SIG-M5 (cell line): ENCODE measurements at places on chromosomes 12 and 14.

DNA sequence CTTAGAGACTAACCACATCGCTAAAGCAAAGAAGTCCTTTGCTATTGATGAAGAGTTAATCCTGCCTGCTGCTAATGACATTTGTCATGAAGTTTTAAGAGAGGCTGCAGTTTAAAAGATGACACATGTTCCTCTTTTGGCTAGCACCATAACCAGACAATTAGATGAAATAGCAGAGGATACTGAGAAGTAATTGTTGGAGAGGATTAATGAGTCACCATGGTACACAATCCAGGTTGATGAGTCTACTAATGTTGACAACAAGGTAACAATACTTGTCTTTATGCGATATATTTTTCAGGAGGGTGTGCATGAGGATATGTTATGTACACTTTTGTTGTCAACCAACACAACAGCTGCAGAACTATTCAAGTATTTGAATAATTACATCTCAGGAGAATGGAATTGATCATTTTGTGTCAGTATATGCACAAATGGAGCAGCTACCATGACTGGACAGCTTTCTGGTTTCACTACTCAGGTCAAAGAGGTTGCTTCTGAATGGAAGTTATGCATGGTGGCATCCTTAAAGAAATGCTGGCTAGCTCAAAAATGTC is 56.7 kb downstream of the LRRIQ1 start:
- DNase-seq, result no peak

DNA sequence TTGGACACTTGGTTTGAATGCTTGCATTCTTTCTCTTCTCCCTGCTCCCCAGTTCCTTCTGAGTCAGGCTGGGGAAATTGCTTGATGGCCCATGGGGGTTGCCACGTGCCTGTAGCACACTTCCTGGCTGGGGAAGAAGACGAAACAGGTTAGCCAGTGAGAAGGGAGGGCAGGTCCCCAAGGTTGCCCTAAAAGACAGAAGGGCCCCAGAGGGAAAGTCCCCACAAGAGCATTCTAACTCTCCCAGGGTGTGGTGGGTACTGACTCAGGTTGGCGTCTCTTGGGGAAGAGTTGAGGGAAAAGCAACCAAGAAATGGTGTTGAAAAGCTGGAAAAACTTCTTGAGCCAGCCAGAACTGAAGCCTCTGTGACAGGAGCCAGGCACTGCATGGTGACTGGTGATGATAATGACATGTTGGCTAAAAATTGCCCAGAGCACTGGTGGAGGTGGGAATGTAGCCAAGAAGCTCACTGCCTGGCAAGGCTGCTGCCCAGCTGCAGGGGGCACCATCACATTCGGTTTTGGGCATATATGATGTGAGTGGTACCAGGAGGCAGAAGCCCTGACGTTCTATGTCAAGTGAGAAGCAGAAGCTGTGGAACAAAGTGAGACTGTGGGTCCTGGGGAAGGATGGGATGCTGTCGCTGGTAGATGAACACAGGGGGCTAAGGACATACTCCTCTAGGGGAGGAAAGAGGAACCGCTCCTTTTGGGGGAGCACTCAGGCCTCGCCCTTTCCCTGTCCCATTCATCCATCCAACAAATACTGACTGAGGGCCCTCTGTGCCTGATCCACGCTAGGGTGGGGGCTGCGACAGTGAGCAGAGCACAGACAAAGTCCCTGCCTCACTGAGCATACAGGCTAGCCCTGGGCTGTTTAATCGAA is 8.1 kb upstream of the RABGGTA start:
- no peak for DNase-seq

DNA sequence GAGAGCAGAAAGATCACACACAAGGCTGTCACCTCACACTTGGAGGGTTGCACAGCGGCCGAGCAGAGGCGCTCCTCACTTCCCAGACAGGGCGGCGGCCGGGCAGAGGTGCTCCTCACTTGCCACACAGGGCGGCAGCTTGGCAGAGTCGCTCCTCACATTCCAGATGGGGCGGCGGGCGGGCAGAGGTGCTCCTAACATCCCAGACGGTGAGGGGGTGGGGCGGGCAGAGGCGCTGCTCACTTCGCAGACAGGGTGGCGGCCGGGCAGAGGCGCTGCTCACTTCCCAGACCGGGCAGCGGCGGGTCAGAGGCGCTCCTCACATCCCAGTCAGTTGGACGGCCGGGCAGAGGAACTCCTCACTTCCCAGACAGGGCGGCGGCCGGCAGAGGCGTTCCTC is 9.1 kb downstream of the TMBIM4 start:
- no peak for DNase-seq

DNA sequence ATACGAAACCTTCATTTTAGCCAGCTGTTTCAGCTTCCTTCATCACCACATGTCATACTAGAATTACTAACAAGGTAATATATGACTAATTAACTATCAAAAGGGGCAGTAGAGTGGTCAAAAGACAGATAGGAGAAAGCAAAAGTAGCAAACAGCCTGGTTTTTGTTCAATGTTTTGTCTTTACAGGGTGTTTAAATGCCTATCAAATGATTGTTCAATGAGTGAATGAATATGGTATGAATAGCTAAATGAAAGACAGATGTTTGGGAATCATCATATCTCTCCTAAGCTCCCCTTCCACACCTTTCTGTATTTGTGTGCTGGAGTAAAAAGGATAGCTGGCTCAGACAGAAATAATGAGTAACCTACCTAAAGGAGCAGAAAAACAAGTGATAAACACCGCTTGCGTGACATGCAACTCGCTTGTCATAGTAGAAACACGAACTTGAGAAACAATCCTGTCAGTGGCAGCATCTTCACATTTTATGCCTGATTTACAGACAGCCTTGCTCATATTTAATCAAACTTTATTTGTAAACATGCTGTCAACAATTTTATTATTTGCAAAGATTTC is 34.2 kb downstream of the ABCC9 start:
- DNase-seq, result no peak

GRCh38 chr12:22670762-22671161 is 45.8 kb downstream of the ETNK1 start:
- DNase-seq, result no peak

- no peak for DNase-seq
These were observed 98.3 kb downstream of the DNAH10 start for GRCh38 chr12:123860377-123860776.

GRCh38 chr12:95848575-95849388 is 10.0 kb upstream of the SNRPF start:
- no peak for DNase-seq

GRCh38 chr12:75481013-75481705 is 604 bp downstream of the GLIPR1 start:
- peak; percentile 55 for DNase-seq

GRCh38 chr14:75295491-75296345 is 17.1 kb downstream of the FOS start:
- DNase-seq, result peak; percentile 65

- no peak for DNase-seq
These were observed 40.2 kb downstream of the CYP46A1 start for GRCh38 chr14:99724196-99724891.

DNA sequence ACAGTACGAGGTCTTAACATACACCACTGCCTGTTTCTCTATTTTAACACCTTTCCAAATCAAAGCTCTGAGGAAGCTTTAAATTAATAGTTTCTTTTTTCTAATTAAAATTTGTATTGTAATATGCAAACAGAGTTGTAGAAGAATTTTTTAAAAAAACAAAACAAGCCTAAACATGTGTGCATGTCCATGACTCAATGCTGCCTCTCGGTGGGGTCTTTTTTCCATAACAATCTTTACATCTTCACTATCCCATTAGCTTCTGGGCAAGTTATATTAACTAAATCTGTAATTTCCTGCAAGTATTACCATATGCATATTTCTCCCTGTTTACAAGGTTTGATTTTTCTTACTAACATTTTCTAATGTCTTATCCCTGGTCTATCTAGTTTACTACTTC is 143.9 kb upstream of the NAV3 start:
- no peak for DNase-seq

DNA sequence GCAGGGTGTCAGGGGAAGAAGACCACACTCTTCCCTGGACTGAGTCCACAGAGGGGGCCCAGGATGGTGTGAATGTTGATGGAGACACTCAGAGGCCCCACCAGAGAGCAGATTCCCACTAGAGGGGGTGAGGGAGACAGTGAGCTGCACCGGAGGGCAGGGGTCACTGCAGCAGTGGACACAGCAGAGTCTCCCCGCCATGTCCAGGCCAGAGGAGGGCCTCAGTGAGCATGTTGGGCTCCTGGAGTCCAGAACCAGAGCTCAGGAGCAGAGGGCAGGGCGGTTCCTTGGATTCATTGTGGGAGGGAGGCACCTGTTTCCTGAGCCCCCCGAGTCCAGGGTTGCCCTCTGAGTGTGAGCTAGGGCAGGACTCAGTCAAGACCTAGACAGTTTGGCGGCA is 1.8 kb upstream of the KRT82 start:
- DNase-seq, result no peak

- no peak for DNase-seq
These were observed 23.8 kb downstream of the BAZ1A start for GRCh38 chr14:34851395-34851794.

DNA sequence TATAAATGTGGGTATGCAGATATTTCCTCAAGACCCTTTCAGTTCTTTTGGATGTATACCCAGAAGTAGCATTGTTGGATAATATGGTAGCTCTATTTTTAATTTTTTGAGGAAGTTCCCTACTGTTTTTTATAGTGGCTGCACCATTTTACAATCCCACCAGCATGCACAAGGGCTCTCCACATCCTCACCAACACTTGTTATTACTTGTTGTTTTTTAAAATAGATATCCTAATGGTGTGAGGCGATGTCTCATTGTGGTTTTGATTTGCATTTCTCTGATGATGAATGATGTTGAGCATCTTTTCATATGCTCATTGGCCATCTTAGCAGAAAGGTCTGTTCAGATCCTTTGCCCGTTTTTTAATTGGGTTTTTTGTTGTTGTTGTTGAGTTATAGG is 47.1 kb downstream of the DIP2B start:
- DNase-seq, result no peak

DNA sequence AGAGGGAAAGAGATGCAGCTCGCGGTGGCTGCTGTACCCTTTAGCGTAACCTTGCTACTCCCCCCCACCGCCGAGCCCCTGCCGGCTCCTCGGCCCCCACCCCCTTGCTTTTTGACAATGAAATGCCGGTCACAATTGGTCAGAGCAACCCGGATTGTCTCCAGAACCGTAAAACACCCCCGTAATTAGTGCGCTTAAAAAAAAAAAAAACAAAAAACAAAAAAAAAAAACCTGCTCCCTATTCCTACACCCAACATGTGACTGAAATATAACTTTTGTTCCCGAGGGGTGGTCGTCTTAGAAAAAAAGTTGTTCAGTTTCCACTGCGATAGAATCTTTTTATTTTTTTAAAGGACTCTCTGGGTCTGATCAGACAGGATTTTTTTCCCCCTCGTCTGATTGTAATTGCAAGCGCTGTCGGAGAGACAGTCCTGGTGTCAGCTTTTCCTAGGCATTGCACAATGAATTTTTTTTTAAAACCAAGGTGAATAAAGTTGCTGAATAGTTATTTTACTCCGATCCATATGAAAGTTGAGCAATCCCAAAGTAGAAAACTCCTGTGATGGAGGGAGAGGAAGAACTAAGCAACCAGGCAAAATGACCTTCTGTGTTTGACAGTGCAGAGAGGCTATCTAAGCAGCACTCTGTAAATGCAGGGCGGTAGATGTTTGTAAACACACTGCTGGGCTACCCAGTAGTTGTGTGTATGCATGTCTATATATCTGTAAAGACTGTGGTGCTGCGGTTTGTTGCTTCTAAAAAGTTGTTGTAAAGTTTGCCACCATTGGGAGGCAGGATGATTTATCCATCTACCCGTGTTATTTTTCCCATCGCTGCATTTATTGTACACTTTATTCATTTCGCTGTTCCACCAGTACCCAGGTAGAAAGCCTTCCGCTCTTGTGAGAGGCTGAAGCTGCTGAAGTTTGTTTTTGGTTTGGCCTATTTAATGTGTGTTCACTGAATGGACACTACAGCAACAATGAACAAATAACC is 1.1 kb downstream of the ETV6 start:
- DNase-seq, result no peak

DNA sequence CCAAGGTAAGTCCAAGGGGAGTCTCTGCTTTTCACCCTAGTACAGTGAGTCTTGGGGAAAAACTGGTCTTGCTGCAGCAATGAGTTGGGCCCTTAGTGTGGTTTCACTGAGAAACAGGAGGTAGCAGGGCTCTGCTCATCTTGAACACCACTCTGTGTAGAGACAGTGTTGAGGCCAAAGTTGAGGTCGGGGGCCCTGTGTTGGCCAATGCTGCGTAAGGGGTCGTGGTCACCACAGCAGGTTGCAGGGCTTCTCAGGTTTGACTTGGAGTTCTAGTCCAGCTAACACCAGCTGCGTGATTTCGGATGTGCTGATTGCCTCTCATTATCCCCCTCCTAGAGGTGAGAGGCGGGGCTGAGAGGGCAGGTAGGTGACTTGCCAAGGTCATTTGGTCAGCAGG is 807.5 kb downstream of the VRK1 start:
- DNase-seq, result no peak

DNA sequence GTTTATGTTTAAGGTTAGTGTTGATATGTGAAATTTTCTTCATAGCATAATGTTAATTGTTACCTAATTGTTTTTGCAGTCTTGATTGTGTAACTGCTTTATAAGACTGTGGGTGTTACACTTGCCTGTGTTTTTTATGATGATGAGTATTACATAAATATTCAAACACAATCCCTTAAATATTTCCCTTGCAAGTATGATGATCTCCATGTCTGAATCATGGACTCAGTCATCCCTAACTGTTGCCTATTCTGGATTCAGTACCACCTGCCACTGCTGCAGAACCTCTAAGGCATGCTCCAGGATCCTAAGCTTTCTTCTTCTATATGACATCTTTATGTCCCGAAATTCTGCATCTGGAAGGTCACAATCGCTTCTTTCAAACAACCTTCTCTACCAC is 246.3 kb upstream of the CLEC14A start:
- DNase-seq, result no peak

GRCh38 chr14:77970646-77971045 is 170.7 kb downstream of the ADCK1 start:
- DNase-seq, result no peak

GRCh38 chr12:107242189-107242588 is 148.8 kb upstream of the CRY1 start:
- DNase-seq, result no peak

GRCh38 chr14:65304239-65304638 is 108.3 kb upstream of the FUT8 start:
- DNase-seq, result no peak

DNA sequence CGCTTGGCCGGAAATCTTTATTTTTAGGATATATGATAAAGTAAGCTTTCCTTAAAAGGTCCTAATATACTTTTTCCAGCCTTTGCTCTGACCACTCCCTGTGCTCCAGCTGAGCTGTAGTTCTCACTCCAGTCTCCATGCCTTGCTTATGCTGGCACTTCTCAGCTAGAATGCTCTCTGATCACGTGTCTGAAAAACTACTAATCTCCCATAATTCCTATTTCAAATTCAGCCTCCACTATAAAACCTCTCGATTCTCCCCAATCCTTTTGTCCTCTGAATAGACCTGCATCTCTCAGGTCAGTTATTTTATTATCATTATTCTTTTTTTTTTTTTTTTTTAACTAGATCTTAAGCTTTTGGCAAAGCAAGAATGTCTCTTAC is 3.7 kb downstream of the BIN2 start:
- no peak for DNase-seq
